CD4-positive, alpha-beta T cell treated with Interleukin-15 for 4 hours (primary cell): ENCODE measurements at places on chromosomes 2 and 18.

DNA sequence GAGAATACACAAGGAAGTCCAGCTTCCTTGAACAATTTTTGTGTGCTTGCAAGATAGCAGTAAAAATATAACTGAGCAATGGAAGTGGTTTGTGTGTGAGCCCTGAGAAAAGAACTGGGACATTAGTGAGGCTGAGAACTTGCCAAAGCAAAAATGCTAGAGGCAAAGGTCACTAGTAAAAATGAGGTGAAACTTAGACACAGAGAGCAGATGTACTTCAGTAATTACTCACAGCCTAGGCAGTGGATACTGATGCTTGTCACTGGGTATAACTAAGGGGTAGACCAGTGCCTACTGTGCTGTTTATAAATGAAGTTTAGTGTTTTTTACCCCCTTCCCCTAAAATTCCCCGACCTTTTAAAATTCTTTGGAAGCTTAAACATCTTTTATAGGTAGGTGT is 450.1 kb downstream of the LPIN1 start:
- no peak for DNase-seq

- no peak for DNase-seq
These were observed 45.7 kb downstream of the RAB31 start for GRCh38 chr18:9753846-9754245.

DNA sequence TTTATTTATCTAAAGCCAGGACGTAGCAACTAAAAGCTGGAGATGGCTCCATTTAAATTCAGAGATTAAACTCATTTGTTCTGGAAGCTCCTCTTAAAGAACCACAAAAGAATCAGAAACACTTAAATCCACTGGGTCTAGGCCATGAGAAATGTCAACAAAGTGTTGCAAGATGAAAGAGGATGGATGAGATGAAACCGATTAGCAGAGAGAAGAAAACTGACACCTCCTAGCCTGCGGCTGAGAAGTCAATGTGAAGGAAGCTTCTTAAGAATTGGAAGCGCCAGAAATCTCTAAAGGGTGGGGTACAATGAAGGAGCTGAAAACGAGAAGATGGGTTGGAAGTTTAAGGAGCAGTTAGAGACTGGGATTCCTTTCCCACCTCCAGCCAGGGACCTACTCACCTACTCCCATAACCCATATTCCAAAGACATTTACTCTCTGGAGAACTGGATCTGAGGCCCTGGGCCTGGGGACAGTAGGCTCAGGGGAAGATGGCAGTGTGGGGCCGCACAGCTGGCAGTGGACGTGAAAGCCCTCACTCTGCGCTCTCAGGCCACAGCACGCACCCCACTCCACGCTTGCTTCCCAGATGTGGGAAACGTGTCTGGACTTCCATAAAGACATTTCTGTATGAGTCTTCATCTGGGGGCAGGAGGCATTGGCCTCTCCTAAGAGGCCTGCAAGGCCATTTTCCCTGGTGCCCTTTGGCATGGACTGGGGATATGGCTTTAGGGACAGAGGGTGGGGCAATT is 188.4 kb downstream of the LOXHD1 start:
- DNase-seq = no peak

DNA sequence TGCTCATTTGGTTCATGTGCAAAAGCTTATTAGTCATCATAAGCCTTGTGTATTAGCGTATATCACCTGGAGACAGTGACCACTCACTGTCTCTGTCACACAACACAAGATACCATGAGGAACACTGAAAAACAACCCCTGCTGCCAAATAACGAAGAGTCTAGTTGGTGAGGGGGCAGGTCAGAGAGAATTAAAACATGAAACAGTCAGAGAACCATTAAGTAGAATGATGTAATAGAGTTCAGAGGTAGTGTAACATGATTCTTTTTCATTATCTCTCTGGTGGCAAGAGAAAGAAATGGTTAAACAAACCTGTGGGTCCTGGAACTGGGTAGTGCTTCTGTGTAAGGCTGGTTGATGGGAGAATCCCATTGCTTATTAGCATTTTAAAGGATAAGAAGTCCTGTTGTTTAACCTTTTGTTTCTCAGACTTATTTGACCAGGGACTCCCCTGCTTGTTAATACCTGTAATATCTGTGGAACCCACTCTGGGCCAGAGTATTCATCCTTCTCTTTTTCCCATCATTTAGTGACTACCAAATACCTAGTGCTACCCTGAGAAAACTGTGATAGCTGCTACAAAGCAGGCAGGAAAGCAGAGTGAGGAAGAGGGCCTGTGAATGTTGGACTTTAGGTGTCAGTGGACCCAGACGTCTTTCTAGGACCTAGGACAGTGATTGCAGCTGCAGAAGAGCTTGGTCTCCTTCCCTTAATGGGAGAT is 38.0 kb downstream of the PTRHD1 start:
- no peak for DNase-seq

DNA sequence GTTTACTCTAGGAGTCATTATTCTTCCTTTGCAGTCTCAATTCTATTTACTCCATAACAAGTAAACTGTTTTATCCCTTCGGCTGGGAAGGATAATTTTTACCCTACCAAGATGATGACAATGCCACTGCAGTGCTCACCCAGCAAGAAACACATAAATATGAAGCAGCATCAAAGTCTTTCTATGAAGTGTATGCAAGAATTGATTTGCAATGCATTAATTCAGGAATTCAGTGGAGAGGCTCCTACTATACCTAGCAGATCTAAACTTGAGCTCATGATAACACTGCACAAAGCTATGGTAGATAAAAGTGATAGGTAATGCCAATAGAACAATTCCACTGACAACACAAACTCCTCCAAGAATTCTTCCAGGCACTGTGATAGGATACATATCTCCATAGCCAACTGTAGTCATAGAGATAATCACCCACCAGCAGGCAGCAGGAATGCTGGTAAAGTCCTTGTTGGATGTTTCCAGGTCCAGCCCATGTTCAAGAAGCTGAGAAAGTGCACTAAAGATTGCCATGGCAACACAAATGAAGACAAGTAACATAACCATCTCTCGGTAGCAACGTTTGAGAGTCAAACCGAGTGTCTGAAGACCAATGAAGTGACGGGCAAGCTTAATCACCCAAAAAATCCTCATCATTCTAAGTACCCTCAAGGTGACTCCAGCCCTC is 49.9 kb downstream of the KCNG3 start:
- no peak for DNase-seq

GRCh38 chr2:237326266-237327171 is 87.4 kb downstream of the COL6A3 start:
- no peak for DNase-seq

- no peak for DNase-seq
These were observed 62.6 kb downstream of the ODC1 start for GRCh38 chr2:10385501-10385900.
